ENCODE measurements at places on chromosomes 1 and 21. TPM values are rescaled to one million over a fixed set of nuclear protein-coding genes. Genes with fewer than 3 reads are reported as not detected.

The ST6GALNAC5 gene
- total RNA-seq: not detected

The CCDC185 gene
- not detected for total RNA-seq

The HFM1 gene
- 0.47 TPM for total RNA-seq

The TMEM240 gene
- total RNA-seq: 0.74 TPM

The CD101 gene
- 2.5 TPM for total RNA-seq

The TGFB2 gene
- not detected for total RNA-seq

The LAX1 gene
- total RNA-seq: 21.1 TPM

The TRIM17 gene
- total RNA-seq: 2.7 TPM

The FCRL6 gene
- 0.20 TPM for total RNA-seq

The CD48 gene
- 388 TPM for total RNA-seq

The SLAMF6 gene
- 42.8 TPM for total RNA-seq

Measured in activated CD8-positive, alpha-beta T cell treated with anti-CD3 and anti-CD28 coated beads for 36 hours (primary cell).